ENCODE measurements at places on chromosomes 7 and 10. TPM values are rescaled to one million over a fixed set of nuclear protein-coding genes. Genes with fewer than 3 reads are reported as not detected.

DNA sequence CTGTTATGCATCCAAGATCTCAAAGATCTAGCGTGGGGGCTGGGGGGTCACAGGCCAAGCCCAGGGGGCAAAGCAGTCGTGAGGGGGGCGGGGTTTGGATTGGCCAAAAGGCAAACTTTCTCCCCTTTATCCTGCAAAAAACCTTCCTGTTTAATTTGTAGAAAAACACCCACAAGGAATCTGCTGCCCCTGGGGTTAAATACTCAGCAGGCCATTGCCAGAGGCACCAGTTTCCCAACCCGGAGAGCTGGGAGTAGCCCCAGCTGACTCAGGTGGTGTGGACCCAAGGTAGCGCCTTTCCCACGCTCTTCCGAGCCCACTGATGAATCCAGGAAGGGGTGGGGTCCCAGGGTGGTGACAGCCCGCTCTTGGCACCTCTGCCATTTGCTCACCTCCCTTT is 21.4 kb downstream of the KCP start:
- peaks cover 19% of the 10 kb centered on the region for H3K27me3 ChIP-seq
- H3K4me1 ChIP-seq = peaks cover 7% of the 10 kb centered on the region
- no peaks in the 10 kb centered on the region for H3K36me3 ChIP-seq
- H3K4me3 ChIP-seq = no peak overlapping the region

- no peaks in the 10 kb centered on the region for H3K36me3 ChIP-seq
- peak overlapping the region; percentile 21 for H3K4me3 ChIP-seq
- no peaks in the 10 kb centered on the region for H3K27me3 ChIP-seq
Measured at GRCh38 chr10:10138685-10139084, 879.0 kb upstream of the CELF2 start.

GRCh38 chr10:3241274-3241921 is 68.8 kb upstream of the PITRM1 start:
- H3K4me1 ChIP-seq = no peaks in the 10 kb centered on the region
- H3K27ac ChIP-seq = no peak overlapping the region
- DNase-seq = no peak

DNA sequence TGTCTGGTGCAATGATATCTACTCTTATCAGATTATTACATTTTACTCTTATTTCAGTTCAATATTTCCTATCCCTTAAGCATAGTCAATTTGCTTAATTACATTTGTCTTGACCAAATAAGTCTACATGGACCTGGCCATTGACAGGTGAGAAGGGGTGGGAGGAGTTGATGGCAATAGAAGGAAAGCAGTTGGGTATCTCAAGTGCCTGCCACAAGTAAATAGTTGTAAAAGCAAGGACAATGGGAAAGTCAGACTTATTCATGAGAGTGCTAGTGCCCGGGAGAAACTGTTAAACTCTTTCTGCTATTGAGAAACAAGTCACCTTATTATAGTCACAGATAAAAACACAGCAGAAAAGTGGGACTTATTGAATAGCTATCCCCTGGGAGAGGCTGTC is 32.4 kb upstream of the HGF start:
- no peaks in the 10 kb centered on the region for H3K36me3 ChIP-seq
- no peak overlapping the region for H3K27ac ChIP-seq
- DNase-seq = no peak
- H3K4me3 ChIP-seq = no peak overlapping the region

GRCh38 chr10:86632951-86633350 is 21.4 kb upstream of the OPN4 start:
- no peak overlapping the region for H3K27ac ChIP-seq
- H3K4me3 ChIP-seq = no peak overlapping the region
- no peaks in the 10 kb centered on the region for H3K4me1 ChIP-seq
- no peak for DNase-seq

DNA sequence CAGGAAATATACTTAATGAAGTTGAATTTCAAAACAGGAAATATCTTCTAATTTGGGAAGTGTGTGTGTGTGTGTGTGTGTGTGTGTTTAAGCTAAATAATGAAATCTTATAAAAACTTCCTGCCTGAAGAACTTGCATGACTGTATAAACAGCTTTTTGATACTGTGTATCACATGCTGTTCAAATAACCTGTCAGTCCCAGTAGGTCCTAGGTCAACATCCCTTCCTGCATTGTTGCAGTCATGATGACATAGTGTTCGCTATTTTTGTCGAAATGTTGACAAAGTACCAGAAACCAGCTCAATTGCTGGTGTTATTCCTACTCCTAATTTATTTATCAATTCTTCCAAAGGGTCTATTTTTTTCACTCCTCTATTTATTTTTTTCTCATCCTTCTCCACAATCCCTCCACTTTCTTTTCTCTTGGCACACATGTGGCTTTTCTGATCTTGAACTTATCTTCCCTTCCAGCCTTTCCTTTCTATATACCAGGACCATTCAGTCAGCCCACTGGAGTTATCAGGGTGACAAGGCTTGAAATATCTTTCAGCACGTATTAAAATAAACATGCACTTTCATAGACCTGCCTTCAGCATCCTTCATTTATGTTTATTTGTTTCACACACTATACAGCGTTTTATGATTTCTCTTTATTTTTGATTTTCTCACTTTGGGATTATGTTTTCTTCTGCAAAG is 115.8 kb downstream of the PLXDC2 start:
- no peak overlapping the region for H3K4me3 ChIP-seq
- DNase-seq = no peak
- H3K27ac ChIP-seq = peak overlapping the region; percentile 73

UCMA gene
- not detected for total RNA-seq

PLAU gene
- 3.8 TPM for total RNA-seq

Measured in sigmoid colon (tissue), 7 donors.